Stimulated activated naive CD8-positive, alpha-beta T cell treated with anti-CD3 and anti-CD28 coated beads, Interleukin-15, Interleukin-2, amounts not matched to agents 100 U/mL and 50 U/mL, for 24 hours (primary cell): ENCODE measurements at places on chromosomes 11 and 22.
A peak's percentile ranks its signal among the peaks of the same experiment; 100 is the strongest.

DNA sequence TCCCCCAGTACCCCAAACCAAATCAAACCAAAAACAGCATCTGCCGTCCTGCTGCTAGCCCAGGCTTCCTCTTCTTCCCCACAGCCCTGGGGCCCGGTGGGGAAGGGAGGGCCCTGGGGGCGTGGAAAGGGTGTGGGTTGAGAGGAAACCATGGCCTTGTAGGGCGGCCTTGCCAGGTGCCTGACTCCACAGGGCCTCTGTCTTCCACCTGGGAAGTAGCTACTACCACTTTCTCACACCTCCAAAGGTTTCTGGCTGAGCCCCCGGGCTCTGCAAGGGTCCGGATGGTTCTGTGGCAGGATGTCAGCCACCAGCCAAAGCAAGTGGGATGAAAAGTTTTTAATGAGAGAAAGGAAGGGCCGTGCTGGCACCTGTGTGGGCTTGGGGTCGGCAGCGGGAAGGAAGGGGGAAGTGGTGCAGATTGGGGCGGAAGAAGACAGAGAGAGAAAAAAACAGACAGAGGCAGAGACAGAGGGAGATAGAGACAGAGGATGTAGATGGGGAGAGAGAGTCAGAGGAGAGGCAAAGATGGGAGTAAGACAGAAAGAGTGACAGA, 10.5 kb downstream of the TPST2 start:
- peak; percentile 67 for DNase-seq

DNA sequence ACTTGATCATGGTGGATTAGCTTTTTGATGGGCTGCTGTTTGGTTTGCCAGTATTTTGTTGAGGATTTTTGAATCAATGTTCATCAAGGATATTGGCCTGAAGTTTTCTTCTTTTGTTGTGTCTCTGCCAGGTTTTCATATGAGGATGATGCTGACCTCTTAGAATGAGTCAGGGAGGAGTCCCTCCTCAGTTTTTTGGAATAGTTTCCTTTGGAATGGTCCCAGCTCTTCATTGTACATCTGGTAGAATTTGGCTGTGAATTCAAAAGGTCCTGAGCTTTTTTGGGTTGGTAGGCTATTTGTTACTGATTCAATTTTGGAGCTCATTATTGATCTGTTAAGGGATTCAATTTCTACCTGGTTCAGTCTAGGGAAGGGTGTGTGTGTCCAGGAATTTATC, 78.1 kb downstream of the CTSC start:
- DNase-seq, result no peak

- no peak for DNase-seq
Measured at GRCh38 chr11:43585877-43586608, 94.5 kb upstream of the HSD17B12 start.

GRCh38 chr11:75852406-75853017, 37.5 kb downstream of the UVRAG start:
- DNase-seq, result no peak

- DNase-seq, result no peak
Measured at GRCh38 chr22:48445113-48445827, 1382.4 kb downstream of the BRD1 start.

DNA sequence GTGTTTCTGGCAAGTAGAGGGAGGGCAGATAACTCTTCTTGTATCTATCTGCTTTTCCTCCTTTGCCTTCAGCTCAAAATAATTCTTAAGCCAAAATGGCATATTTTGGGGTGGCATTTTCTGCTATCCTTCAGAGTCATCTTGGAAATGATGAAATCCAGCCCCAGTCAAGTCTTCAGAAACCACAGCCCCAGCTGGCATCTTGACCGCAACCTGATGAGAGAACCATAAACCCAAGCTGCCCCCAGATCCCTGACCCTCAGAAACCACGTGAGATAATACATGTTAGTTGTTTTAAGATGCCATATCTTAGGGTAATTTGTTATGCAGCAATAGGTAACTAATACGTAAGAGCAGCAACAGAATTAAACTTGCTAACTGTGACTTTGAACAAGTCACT, 15.1 kb upstream of the PAMR1 start:
- no peak for DNase-seq

- DNase-seq, result no peak
Measured at GRCh38 chr11:78860720-78861422, 286.2 kb upstream of the NARS2 start.

DNA sequence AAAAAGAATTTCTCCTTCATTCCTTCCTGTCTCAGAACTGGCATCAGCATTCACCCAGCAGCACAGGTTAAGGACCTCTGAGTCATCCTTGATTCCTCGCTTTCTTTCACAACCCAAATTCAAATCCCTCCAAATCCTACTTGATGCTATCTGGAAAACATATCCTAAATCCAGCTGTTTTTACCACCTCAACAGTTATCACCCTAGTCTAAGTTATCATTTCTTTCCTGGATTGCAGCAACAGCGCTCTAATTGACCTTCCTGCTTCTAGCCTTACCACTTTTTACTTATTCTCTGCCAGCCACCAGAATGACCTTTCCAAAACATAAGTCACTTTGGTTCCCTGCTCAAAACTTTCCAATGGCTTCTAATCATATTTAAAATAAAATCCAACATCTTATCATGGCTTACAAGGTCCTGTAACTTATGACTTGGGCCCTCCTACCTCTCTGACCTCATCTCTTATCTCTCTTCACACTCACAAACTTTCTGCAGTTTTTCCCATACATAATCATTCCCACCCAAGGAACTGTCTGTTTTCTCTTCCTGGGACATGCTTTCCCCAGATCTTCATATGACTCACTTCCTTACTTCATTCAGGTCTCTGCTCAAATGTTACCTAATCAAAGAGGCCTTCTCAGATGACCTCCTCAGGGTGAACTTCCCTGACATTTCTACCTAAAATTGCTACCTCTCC, 119.4 kb downstream of the TTC28 start:
- DNase-seq, result no peak

DNA sequence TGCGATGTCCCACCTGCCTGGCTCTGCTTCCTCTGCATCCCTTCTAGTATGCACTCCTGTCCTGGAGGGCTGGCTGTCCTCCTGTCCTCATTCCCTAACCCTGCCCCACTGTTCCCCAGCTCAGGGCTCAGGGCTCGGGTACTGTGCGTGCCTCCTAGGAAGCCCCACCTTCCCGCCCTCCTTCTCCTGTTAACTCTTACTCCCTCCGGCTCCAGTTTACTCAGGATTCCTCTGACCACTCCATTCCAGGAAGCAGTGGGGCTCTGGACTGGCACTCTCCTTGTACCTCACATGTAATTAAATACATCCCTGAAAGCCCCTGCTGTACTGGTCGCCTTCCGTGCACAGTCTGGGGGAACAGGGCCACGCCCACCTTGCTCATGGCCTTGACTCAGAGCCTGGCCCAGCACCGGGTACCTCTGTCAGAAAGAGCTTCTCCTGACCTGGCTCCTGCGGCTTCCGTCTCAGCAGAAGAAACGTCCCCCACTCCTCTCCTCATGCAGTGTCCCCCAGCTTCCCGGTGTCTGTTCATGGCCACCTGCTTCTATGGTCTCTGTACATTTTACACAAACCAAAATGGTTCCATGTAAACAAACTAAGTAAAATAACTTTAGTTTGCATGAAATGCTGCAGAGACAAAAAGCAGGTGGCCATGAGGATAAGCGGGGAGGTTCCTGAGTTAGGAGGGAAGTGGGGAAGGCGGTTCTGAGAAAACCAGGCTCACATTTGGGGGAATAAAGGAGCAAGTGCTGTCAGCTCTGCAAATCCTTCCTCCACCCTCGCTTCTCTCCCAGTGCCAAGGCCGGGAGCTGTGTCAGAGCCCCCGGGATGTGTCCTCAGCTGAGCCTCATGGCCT, 445.9 kb downstream of the BRD1 start:
- DNase-seq, result no peak

GRCh38 chr11:46100670-46101069, 20.6 kb downstream of the PHF21A start:
- no peak for DNase-seq

GRCh38 chr11:65559535-65559934, 1.4 kb upstream of the LTBP3 start:
- no peak for DNase-seq

DNA sequence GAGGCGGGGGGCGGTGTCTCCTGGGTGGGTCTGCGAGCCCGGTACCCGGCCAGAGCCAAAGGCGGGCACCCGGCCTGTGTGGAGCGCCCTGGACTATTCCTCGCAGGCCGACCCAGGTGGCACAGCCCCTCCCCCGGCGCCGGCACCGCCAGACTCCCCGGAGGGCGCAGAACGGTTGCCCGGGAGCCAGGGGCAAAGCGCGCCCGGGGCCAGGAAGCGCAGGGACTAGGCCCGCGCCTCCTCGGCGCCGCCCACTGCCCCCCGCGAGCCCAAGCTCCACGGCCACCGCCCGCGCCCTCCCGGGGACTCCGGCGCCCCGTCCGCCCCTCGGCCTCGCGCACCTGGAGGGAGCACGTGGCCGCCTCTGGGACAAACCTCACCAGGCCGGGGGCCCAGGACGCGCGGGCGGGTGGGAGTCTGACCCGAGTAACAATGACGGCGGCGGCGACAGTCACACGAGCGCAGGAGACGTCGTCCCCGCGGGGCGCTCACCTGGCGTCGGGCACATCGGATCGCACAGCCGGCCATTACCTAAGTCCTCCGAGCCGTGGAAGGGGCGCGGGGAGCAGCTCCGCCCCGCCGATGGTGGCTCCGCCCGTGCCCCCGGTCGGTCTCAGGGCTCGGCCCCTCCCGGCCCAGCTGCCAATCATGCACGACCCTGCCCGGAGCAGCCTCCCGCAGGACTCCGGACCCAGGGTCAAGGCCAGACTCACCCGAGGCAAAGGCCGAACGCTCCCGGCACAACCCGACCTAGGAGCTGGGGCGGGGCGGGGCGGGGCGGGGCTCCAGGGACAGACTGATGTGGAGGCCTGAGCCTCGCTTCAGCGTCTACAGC, 7.4 kb downstream of the PLXNB2 start:
- no peak for DNase-seq

- peak; percentile 10 for DNase-seq
Measured at GRCh38 chr11:6258571-6259081, 1.0 kb upstream of the CCKBR start.

GRCh38 chr11:44327730-44328129, 17.8 kb upstream of the ALX4 start:
- no peak for DNase-seq
